PC-9 (cell line): ENCODE measurements at places on chromosomes 12 and 14.

DNA sequence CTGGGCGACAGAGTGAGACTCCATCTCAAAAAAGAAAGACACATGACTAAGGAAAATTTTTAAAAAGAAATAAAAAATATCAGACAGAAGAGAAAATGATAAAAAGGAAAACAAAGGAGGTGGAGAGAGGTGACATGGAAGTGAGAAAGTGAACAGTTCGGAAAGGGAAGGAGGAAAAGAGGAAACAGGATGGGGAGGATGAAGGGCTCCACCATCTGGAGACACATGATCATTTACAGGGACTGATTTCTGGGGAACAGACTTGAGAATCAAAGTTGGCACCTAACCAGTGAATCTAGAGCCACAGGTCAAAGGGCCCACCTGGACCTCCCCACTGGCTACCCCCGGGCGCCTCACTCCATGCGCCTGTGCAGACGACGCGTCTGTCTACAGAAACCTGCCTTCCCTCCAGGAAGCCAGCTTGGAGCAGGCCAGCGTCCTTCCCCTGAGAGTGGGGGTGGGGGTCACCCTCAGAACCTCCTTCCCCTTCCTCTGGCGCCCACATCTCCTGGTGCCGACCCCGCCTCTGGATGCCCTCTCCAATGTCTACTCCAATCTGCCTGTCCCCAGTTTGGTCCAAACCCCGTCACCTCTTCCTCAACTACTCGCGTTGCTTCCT lies 60.5 kb downstream of the AMN start:
- H3K4me3 ChIP-seq = no peak overlapping the region
- H3K36me3 ChIP-seq = peaks cover 72% of the 10 kb centered on the region
- no peak overlapping the region for H3K27ac ChIP-seq
- H3K27me3 ChIP-seq = no peaks in the 10 kb centered on the region
- DNase-seq = no peak

- no peaks in the 10 kb centered on the region for H3K36me3 ChIP-seq
- no peaks in the 10 kb centered on the region for H3K4me1 ChIP-seq
- no peak overlapping the region for H3K4me3 ChIP-seq
- no peak overlapping the region for H3K27ac ChIP-seq
- DNase-seq = no peak
Observed at GRCh38 chr14:87386524-87386923, 606.5 kb downstream of the GALC start.

DNA sequence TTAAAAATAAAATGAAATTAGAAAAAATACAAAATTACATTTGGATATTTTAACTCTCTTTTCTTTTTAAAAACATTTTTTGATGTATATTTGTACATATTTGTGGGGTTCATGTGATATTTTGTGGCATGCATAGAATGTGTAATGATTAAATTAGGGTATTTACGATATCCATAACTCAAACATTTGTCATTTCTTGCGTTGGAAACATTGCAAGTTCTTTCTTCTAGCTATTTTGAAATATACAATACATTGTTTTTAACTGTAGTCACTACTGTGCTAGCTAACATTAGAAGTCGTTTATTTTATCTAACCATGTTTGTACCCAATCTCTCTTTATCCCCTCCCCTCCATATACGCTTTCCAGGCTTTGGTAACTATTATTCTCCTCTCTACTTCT lies 13.9 kb upstream of the EIF2S3B start:
- H3K4me1 ChIP-seq = no peaks in the 10 kb centered on the region
- no peak for DNase-seq
- H3K27ac ChIP-seq = no peak overlapping the region

- DNase-seq = no peak
- H3K27ac ChIP-seq = no peak overlapping the region
- no peaks in the 10 kb centered on the region for H3K4me1 ChIP-seq
- no peaks in the 10 kb centered on the region for H3K36me3 ChIP-seq
Observed at GRCh38 chr12:102873077-102873476, 44.0 kb downstream of the PAH start.

DNA sequence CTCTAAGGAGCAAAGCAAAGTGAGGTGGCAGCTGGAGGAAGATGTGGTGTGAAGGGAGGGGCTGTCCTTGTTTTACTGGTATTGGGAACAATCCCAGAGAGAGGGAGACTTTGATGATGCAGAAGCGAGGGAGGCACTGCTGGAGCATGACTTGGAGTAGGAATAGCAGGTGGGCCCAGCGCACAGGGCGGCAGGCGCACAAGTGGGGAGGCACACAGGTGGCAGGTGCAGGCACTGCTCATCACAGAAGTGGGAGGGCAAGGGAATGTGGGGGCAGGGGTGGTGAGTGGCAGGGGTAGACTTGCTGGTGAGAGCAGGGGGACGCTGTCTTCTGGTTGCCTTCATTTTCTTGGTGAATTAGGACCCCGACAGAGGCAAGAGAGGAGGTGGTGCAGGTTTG lies 11.5 kb upstream of the IFI27 start:
- H3K27ac ChIP-seq = no peak overlapping the region
- no peaks in the 10 kb centered on the region for H3K27me3 ChIP-seq
- H3K4me3 ChIP-seq = no peak overlapping the region
